Sigmoid colon (tissue), 7 donors: ENCODE measurements at places on chromosomes 6 and 20. TPM values are rescaled to one million over a fixed set of nuclear protein-coding genes. Genes with fewer than 3 reads are reported as not detected.

DNA sequence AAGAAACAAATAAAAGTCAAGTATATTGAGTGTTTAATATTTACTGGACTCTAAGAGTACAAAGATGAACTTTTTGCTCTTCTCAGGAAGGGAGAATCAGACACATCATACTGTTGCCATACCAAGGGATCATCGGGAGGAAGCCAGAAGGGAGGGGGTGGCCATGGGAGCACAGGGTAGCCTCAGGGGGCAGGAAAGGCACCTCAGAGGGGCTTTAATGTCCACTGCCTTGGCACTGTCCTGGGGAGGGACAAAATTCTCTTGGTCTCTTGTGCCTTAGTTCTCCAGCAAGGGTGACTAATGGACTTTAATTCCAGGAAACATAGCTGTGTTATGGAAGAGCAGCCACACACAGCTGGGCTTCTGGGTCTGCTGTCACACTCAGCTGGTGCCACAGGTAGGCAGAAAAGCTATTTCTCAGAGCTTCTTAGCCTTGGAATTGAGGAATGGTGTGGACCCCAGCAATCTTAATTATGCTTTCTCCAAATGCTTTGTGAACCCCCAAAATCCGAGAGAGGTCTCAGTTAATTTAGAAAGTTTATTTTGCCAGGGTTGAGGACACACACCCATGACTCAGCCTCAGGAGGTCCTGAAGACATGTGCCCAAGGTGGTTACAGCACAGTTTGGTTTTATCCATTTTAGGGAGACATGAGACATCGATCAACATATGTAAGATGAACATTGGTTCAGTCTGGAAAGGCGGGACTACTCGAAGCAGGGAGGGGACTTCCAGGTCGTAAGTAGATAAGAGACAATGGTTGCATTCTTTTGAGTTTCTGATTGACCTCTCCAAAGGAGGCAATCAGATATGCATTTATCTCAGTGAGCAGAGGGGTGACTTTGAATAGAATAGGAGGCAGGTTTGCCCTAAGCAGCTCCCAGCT is 53.2 kb downstream of the MRAP2 start:
- H3K27ac ChIP-seq = no peak overlapping the region
- no peaks in the 10 kb centered on the region for H3K36me3 ChIP-seq
- DNase-seq = no peak
- H3K4me1 ChIP-seq = no peaks in the 10 kb centered on the region

DNA sequence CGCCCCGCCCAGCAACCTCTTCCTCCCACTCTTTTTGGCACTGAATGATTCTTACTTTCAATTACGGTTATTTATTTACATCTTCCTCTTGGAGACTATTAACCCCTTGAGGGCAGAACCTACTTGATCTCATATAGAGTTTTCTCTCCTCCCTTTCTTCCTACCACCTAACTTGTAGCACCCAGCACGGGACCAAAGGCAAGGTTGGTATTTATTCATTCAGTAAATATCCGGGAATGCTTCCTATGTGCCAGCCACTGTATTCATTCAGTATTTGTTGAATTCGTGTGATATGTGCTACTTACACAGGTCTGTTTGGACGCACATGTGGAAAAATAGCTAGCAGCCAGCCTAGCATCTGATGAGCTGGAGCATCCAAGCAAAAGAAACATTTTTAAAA is 1.3 kb upstream of the CNKSR3 start:
- peaks cover 28% of the 10 kb centered on the region for H3K4me1 ChIP-seq
- H3K27ac ChIP-seq = peak overlapping the region; percentile 95
- H3K4me3 ChIP-seq = peak overlapping the region; percentile 62
- no peaks in the 10 kb centered on the region for H3K27me3 ChIP-seq
- H3K36me3 ChIP-seq = no peaks in the 10 kb centered on the region
- DNase-seq = no peak

Gene MTHFD1L
- total RNA-seq = 2.5 TPM

DNA sequence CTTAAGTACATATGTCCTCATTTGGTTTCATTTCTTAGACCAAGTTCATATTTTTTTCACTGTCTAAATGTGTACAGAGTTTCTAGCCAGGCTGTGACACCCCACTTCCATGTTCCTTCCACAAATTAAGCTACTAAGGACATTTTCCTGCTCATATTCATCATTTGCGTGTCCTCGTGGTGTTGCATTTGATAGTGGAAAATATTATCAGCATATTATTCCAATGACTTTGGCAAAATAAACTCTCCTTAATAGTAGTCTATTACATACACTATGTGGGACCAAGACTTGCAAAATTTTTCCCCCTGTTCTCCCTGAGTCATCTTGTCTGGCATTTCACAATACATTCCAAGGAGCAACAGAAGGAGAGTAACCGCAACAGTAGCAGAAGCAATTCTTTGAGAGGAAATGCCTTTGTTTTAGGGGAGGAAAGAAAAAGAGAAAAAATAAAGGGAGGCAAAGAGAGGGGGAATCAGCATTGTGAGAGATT is 599.2 kb downstream of the COL12A1 start:
- H3K4me1 ChIP-seq = no peaks in the 10 kb centered on the region
- H3K4me3 ChIP-seq = no peak overlapping the region
- no peaks in the 10 kb centered on the region for H3K27me3 ChIP-seq
- H3K27ac ChIP-seq = peak overlapping the region; percentile 62
- H3K36me3 ChIP-seq = no peaks in the 10 kb centered on the region

- no peak overlapping the region for H3K4me3 ChIP-seq
- H3K36me3 ChIP-seq = no peaks in the 10 kb centered on the region
- no peak for DNase-seq
- H3K27ac ChIP-seq = no peak overlapping the region
- no peaks in the 10 kb centered on the region for H3K27me3 ChIP-seq
Observed at GRCh38 chr6:46203391-46204177, 32.8 kb upstream of the ENPP5 start.

DNA sequence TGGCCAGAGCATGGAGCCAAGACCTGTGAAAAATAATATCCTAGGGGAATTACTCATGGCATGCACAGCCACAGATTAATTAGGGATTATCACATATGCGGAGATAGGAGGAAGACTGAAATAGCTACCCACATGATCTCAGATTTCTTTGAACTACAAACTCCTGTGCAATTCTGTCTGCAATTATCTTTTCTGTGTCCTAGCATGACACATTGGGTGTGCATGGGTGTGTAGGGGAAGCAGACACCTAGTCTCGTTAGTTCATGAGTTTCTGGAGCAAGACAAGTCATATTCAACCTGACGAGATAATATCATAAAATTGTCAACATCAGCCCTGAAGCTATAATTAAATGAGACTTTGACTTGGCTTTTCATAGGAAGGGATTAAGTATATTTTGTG is 3.6 kb upstream of the SLC17A4 start:
- no peak overlapping the region for H3K27ac ChIP-seq
- no peak overlapping the region for H3K4me3 ChIP-seq
- H3K36me3 ChIP-seq = no peaks in the 10 kb centered on the region
- no peaks in the 10 kb centered on the region for H3K4me1 ChIP-seq

DNA sequence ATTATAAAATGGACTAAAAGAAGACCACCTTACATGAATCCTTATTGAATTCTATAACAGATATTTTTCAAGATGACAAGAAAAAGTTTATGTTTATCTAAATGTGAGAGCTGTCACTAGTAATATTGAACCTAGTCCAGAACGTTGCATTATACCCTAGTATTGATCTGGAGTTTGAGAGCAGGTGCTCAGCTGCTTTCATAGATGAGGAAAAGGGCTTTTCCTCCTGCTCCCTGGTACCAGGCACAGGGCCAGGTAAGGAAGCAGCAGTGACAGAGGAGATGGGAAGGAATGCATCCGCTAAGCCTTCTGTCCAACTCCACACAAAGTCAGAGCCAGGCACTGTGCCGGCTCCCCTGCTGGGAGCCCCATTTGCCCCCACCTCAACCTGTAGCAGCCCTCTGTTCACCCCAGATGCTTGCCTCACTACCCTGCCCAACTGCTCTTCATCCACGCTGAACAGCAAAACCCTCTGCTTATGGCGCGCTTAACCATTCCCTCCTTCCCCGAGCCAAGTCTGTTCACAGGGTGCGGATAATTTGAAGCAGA is 393.1 kb downstream of the FRK start:
- no peaks in the 10 kb centered on the region for H3K27me3 ChIP-seq
- no peak overlapping the region for H3K27ac ChIP-seq
- DNase-seq = no peak
- H3K4me3 ChIP-seq = no peak overlapping the region

- no peaks in the 10 kb centered on the region for H3K27me3 ChIP-seq
- no peak overlapping the region for H3K4me3 ChIP-seq
- no peaks in the 10 kb centered on the region for H3K4me1 ChIP-seq
- no peak overlapping the region for H3K27ac ChIP-seq
- DNase-seq = no peak
Observed at GRCh38 chr6:137751768-137752560, 115.1 kb upstream of the TNFAIP3 start.

GRCh38 chr6:16840291-16840690 is 79.0 kb upstream of the ATXN1 start:
- DNase-seq = no peak
- H3K4me3 ChIP-seq = no peak overlapping the region
- H3K27me3 ChIP-seq = no peaks in the 10 kb centered on the region
- no peaks in the 10 kb centered on the region for H3K36me3 ChIP-seq
- H3K27ac ChIP-seq = no peak overlapping the region
- H3K4me1 ChIP-seq = peaks cover 9% of the 10 kb centered on the region

DNA sequence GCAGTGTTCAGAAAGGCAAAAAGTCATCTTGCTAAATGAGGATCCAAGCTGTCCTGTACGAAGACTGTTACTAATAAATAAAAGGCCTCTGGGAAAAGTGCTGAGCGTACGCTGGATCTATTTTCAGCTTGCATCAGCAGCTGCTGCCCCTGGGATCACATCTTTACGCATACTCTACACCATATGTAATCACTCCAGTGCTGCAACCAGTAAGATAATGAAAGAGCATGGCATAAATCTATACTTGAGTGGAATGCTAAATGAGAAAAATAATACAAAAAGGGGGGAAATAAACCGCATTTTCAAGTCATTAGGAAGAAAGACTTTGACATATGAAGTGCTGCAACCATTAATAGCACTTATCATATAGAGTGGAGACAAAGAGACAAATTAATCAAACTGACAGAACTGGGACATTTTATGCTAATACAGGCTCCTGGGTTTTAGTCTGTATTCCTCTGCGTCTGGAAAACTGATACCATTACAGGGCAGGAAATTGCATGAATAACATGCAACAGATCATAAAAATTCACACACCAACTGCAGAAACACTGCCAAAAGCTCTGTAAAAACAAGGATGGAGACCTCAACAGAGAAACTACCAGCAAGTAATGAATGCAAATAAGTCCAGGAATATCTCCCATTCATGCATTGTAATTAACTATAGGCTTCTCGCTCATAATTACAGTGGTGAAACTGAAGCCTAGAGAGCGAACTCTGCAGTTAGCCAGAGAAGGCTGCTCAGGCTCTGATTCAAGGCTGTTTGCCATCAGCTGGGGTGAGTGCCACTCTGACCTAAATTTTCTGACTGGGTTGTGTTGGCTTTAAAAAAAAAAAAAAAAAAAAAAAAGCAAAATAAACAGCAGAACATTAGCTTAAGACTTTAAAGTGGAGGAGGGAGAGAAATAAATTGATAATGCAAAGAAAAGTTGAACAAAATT is 83.8 kb downstream of the GJA10 start:
- peak overlapping the region; percentile 5 for H3K27ac ChIP-seq
- no peak for DNase-seq
- H3K36me3 ChIP-seq = no peaks in the 10 kb centered on the region
- H3K4me1 ChIP-seq = no peaks in the 10 kb centered on the region
- H3K4me3 ChIP-seq = no peak overlapping the region
- H3K27me3 ChIP-seq = no peaks in the 10 kb centered on the region

GRCh38 chr6:33208091-33208967 is at the start of gene RING1:
Gene RING1, plus strand, starts transcription at chr6:33208500. Its CDS starts 323 bp downstream, at chr6:33208823.
- peaks cover 7% of the 10 kb centered on the region for H3K36me3 ChIP-seq
- no peaks in the 10 kb centered on the region for H3K27me3 ChIP-seq
- peaks cover 48% of the 10 kb centered on the region for H3K4me1 ChIP-seq
- H3K4me3 ChIP-seq = peak within 1 kb of the TSS; percentile 95
- peak within 1 kb of the TSS; percentile 98 for H3K27ac ChIP-seq

- peaks cover 19% of the 10 kb centered on the region for H3K36me3 ChIP-seq
- H3K27ac ChIP-seq = no peak overlapping the region
- H3K27me3 ChIP-seq = no peaks in the 10 kb centered on the region
- no peak for DNase-seq
- peaks cover 13% of the 10 kb centered on the region for H3K4me1 ChIP-seq
Observed at GRCh38 chr6:106199998-106200397, 113.9 kb downstream of the PRDM1 start.

DNA sequence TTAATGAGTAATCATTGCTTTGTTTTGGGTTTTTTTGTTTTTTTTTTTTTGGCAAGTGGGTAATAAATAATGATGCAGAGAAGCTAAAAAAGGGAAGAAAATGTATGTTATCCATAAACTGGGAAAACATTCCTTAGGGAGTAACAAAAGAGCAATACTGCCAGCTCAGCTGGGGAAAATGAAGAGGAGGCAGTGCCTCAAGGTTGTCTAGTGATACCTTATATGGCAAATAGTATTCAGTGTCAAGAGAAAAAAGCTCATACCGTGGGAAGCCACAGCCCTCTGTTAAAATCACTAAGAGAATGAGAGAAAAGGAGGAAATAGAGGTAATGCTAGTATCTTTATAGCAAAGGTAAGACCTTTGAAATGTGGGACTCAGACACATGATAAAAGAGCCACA is 47.1 kb upstream of the SMLR1 start:
- H3K4me1 ChIP-seq = peaks cover 25% of the 10 kb centered on the region
- DNase-seq = no peak
- no peak overlapping the region for H3K4me3 ChIP-seq
- no peak overlapping the region for H3K27ac ChIP-seq
- no peaks in the 10 kb centered on the region for H3K27me3 ChIP-seq
